ENCODE measurements at places on chromosomes 3 and 15. TPM values are rescaled to one million over a fixed set of nuclear protein-coding genes. Genes with fewer than 3 reads are reported as not detected.

The ITPKA gene
- 0.66 TPM for total RNA-seq

The CFAP20DC gene
- total RNA-seq: 1.9 TPM

The MYRIP gene
- 11.9 TPM for total RNA-seq

The MESP1 gene
- total RNA-seq: 1.7 TPM

The TRMT10C gene
- total RNA-seq: 29.6 TPM

The HTD2 gene
- total RNA-seq: 10.0 TPM

The SENP7 gene
- total RNA-seq: 20.2 TPM

The C3orf20 gene
- not detected for total RNA-seq

The GOLGA8R gene
- total RNA-seq: 2.2 TPM

The PLSCR2 gene
- total RNA-seq: not detected

The HEXA gene
- 108 TPM for total RNA-seq

The SLC38A3 gene
- 0.65 TPM for total RNA-seq

The ANKUB1 gene
- total RNA-seq: not detected

The LEKR1 gene
- 0.21 TPM for total RNA-seq

The AMIGO3 gene
- not detected for total RNA-seq

Measured in endothelial cell of umbilical vein (primary cell).